ENCODE measurements at places on chromosomes 2 and 18.
A peak's percentile ranks its signal among the peaks of the same experiment; 100 is the strongest.

DNA sequence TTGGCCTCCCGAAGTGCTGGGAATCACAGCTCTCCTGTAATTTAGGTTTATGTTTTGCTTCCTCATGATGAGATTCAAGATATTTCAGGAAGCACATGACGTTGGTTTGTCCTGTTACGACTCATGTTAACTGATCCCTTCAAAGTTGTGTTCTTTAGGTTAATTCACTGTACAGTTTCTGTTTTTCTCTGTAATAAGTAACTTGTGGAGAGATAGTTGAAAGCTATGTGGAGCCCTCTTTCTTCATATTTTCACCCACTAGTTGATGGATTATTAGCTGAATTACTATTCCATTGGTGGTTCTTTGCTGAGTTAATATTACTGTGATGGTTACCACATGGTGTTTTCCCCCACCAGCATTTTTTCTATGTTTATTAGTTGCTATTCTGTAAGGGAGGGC, 18.3 kb upstream of the CHCHD5 start:
- no peak for DNase-seq

- no peak for DNase-seq
These were observed 186.6 kb downstream of the MGAT5 start for GRCh38 chr2:134440336-134440909.

DNA sequence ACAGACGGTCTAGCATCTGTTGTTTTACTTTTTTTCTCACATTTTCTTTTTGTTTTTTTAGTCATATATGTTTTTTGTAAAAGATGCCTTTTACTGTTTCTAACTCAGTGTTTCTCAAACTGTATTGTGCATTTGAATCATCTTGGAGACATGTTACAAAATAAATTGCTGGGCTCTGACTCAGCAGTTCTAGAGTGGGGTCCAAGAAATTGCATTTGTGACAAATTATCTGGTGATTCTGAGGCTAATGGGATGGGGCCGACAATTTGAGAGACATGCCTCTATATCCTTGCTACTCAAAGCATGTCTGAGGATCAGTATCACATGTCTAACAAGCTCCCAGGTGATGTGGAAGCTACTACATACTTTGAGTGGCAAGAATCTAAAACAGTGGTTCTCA, 478.8 kb downstream of the PLCL1 start:
- DNase-seq: no peak

- DNase-seq: no peak
These were observed 316.3 kb upstream of the KCNJ3 start for GRCh38 chr2:154381931-154382794.

DNA sequence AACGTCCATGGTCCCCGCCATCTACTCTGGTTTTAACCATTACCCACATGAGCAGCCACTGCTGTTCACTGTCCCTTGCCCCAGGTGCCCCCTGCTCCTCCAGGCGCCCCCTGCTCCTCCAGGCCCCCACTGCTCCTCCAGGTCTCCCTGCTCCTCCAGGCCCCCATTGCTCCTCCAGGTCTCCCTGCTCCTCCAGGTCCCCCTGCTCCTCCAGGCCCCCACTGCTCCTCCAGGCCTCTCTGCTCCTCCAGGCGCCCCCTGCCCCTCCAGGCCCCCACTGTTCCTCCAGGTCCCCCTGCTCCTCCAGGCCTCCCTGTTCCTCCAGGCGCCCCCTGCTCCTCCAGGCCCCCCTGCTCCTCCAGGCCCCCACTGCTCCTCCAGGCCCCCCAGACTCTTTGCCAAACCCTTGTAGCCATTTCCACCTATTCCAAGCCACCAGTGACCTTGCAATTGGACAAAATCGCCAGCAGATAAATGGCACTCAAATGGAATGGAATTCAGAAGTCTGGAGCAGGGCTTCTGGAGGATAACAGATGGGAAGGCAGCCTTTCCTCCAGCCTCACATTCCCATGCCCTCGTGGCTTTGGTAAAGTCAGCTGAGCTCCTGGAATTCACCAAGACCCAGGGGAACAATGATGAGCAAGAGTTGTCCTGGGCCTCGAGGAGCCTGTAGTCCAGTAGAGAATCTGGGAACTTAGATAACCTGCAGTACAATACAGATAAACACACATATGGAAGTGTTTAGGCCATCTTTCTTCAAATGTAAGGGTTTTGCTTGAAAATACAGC, 13.3 kb upstream of the RPL31 start:
- no peak for DNase-seq

- DNase-seq: no peak
These were observed 35.6 kb downstream of the SLC25A12 start for GRCh38 chr2:171858397-171858958.

DNA sequence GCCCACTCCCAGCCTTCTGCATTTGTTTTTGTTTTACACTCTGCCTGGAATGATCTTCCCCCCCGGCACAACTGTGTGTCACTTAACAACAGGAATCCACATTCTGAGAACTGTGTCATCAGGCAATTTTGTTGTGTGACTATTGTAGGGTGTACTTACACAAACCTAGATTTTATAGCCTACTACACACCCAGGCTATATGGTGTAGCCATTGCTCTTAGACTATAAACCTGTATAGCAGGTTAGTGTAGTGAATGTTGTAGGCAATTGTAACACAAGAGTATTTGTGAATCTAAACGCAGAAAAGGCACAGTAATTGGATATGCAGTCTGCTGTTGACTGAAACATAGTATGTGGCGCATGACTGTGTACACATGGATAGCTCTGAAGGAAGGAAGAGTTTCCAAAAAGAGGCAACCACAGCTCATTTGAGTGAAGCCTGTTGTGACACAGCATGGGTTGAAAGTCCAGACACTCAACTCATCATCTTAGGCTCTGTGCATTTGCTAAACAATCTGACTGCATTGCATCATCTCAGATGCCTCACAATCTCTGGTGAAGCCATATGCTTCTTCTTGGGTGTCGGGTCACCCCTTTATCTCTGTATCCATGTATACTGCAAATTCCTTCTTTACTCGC, 506.6 kb upstream of the SPHKAP start:
- no peak for DNase-seq

GRCh38 chr2:203637471-203638167, 68.8 kb upstream of the CD28 start:
- DNase-seq: no peak

DNA sequence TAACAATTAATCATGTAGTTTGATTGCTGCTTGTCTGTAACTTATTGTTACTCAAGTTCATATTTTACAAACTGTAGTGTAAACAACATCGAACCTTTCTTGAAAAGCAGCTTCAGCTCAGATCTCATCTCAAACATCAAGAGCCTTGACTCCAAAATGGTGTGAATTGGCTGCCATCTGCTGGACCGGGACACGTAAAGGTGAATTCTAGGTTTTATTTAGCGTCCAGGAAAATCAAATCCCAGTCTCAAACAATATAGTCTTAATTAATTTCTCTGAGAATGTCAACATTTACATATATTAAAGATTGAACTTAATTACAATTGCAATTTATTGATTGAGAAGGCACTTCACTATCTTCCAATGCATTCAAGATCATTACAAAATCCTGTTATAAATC, 453.0 kb downstream of the GALR1 start:
- DNase-seq: peak; percentile 65

DNA sequence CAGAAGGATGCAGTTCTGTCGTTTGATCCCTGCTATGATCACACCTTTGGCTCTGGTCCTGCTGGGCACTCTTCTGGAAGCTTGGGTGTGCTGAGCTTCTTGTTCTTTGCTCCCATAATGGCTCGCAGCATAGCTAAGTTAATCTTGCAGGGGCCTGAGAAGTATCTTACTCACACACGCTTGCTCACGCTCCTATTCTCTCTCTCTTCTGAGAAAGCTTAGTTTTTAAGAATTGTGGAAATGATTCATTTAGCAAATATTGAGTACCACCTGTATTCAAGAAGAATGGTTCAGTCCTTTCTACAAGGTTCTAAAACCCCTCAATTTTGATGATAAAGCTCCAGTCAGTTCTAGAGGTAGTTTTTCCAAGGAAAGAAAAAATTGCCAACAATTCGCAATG, 40.6 kb downstream of the XRCC5 start:
- DNase-seq: no peak

DNA sequence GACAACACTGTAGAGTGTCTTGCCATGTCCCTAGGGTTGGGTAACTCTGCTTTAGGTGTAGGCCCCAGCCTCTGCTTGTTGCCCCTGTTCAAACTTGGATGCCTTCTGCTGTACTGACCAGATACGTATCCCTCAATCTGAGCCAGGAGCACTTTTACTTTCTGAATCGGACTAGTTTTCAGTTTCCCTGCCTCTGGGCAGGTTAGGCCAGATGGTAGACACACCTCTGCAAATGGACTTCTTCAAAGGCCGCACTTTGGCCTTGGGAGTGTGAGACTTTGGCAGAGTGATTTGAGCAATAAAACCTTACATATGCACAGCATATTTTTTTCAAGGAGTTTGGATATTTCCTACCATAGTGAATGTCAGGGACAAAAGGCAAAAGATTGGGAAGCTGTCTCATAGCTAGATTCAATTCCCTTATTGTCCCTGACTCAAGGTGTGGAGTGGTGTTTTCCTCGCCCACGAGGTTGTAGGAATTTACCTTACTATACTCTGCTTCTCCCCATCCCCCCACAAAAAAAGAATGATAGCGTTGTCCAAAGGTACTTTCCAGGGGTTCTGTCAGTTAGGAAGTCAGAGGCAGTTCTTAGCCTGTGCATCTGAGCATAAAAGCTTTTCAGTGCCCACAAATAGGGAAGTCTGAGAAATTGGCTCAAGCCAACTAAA, 15.3 kb upstream of the PARD3B start:
- no peak for DNase-seq

DNA sequence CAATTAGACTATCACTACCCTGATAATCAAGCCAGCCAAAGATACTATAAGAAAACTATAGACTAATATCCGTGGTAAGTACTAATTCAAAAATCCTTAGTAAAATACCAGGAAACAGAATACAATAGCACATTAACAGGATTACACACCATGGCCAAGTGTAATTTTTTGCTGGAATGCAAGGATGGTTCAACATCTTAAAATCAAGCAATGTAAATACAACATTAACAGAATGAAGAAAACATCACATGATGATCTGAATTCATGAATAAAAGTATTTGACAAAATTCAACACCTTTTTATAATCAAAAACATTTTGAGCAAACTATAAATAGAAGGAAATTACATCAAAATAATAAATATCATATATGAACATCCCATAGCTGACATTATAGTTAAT, 350.7 kb upstream of the LRRTM1 start:
- no peak for DNase-seq

GRCh38 chr2:157500334-157500733, 56.4 kb upstream of the CYTIP start:
- no peak for DNase-seq

GRCh38 chr2:50766058-50766457, 265.9 kb downstream of the NRXN1 start:
- DNase-seq: no peak

DNA sequence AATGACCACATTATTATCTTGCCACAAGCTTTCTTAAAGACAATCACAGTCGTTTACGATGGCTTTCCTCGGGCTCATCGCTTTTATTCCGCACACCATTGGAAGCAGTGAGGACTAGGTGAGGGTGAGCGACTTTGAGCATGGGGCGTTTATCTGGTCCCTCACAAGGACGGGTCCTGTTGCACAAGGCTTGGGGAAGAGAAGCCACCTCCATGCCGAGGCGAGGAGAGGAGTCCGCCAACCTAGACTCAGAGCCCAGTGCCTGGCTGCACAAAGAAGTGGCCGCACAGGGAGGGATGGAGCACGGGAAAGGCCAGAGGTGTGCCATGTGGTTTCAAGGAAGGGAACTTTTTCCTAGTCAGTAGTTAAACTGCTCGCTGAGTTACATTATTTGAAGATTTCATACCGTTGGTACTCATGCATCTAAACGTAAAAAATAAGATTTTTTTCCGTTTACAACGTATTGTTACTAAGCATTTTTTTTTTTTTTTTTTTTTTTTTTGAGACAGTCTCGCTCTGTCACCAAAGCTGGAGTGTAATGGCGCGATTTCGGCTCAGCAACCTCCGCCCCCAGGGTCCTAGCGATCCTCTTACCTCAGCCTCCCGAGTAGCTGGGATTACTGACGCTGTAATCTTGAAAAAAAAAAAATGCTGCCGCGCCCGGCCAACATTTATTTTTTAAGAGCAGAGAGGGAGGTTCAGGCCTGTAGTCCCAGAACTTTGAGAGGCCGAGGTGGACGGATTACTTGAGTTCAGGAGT, 849 bp upstream of the CYP27C1 start:
- DNase-seq: no peak

DNA sequence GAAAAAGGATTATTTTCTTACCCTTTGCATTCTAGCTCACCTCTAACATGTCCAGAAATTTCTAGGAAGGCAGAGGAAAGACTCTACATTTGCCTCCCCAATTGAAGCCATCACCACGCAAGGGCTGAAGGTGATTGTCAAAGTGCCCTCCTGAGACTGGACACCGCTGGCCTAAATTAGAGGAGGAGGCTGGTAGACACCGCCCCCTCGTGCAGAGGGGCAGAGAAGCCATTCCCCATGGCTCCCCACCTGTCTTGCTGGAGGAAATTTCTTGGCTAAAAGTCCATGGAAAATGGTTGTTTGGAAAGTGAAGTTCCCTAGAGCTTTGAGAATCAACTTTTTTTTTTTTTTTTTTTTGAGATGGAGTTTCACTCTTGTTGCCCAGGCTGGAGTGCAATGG, 31.3 kb upstream of the CREB1 start:
- no peak for DNase-seq

DNA sequence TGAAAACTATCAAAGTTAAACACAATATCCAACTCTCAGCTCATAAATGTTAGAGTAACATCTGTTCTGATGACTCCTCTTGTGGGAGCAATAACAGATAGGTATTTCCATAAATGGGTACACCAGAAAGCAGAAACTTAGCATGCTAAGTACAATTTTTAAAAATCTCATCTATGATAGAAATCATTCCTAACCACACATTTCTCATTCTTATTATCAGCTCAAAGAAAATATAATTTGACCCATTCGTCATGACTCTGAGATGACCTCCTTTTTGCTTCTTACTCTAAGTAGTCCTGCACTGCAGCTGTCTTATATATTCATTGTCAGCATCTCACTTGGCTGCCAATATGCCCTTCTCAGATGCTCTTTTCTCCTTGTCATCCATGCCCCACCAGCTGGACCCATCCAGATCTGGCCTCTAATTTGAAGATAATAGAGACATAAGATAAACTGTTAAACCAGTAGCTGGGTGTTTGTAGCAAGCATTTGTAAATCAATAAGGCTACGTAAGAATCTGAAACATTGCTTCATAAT, 298.3 kb downstream of the KCNS3 start:
- no peak for DNase-seq

GRCh38 chr2:84481702-84482101, 22.6 kb upstream of the SUCLG1 start:
- DNase-seq: no peak

DNA sequence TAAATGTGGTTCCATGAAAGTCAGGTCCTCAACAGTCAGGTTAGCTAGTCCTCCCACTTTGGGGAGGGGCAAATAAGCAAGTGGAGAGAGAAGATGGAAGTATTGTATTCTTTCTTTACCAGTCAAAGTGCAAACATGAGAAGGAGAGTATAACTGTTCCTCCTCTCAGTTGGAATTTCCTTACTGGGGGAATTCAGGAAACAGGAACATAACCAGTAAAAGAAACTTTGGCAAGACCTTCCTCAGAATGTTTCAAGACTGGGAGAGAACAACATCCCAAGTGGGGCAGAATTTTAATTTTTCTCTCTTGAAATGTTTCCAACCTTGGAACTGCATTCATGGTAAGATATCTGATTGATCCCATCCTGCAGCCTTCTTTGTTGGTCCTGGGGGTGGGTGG, 552.4 kb upstream of the TNP1 start:
- DNase-seq: no peak

- no peak for DNase-seq
These were observed 498.1 kb upstream of the CRIM1 start for GRCh38 chr2:35857498-35857897.
